ENCODE measurements at places on chromosomes 5 and 9. TPM values are rescaled to one million over a fixed set of nuclear protein-coding genes. Genes with fewer than 3 reads are reported as not detected.

OR2Y1 gene
- total RNA-seq: not detected

- no peak overlapping the region for H3K4me3 ChIP-seq
Measured at GRCh38 chr5:170038241-170038640, 57.9 kb upstream of the INSYN2B start.

DNA sequence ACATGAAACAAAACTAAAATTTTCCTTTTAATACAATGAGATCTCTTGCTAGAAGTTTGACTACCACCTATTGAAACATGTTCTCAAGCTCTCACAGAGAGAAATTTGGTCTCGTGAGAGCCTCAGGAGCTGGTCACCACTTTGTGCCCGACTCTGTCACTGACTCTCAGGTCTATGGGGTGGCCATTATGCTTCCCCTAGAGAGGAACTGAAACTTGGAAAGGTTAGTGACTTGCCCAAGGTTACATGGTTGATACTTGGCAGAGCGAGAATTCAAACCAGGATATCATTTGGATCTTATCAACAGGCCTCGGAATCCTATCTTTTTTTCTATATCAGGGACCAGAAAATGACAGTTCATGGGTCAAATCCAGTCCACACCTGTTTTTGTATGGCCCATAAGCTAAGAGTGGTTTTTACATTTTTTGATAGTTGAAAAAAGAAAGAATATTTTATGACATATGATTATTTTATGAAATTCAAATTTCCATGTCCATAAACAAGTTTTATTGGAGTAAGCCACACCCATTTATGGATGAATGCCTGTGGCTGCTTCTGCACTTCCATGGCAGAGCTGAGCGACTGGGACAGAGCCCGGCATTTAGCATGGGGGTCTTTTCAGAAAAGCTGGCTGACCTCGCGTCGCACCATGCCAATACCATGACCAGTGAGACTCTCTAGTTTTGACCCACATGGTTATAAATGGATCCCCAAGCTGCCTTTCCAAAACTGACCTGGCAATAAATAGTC lies 44.8 kb upstream of the EQTN start:
- no peaks in the 10 kb centered on the region for H3K27me3 ChIP-seq
- no peak overlapping the region for H3K4me3 ChIP-seq
- H3K4me1 ChIP-seq: peaks cover 49% of the 10 kb centered on the region
- no peak for DNase-seq
- no peaks in the 10 kb centered on the region for H3K36me3 ChIP-seq

DNA sequence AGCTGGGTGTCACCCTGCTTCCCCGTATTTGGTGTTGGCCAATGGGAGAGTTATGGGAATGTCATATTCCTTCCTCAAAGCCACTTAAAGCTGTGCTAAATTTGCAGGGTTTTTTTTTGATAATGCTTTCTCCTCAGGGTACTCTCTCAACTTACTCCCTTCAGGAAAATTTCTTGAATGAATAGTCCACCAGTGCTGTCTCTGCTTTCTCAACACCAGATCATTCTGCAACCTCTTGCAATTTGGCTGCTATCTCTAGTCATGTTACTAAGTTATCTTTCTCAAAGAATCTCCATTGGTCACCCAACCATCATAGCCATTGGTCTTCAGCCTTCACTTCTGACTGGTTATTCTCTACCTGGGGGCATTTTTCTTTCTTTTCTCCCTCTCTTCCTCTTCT lies 13.4 kb upstream of the TNFAIP8 start:
- H3K27me3 ChIP-seq: no peaks in the 10 kb centered on the region
- no peak overlapping the region for H3K27ac ChIP-seq
- peaks cover 21% of the 10 kb centered on the region for H3K4me1 ChIP-seq
- no peaks in the 10 kb centered on the region for H3K36me3 ChIP-seq
- no peak for DNase-seq

DNA sequence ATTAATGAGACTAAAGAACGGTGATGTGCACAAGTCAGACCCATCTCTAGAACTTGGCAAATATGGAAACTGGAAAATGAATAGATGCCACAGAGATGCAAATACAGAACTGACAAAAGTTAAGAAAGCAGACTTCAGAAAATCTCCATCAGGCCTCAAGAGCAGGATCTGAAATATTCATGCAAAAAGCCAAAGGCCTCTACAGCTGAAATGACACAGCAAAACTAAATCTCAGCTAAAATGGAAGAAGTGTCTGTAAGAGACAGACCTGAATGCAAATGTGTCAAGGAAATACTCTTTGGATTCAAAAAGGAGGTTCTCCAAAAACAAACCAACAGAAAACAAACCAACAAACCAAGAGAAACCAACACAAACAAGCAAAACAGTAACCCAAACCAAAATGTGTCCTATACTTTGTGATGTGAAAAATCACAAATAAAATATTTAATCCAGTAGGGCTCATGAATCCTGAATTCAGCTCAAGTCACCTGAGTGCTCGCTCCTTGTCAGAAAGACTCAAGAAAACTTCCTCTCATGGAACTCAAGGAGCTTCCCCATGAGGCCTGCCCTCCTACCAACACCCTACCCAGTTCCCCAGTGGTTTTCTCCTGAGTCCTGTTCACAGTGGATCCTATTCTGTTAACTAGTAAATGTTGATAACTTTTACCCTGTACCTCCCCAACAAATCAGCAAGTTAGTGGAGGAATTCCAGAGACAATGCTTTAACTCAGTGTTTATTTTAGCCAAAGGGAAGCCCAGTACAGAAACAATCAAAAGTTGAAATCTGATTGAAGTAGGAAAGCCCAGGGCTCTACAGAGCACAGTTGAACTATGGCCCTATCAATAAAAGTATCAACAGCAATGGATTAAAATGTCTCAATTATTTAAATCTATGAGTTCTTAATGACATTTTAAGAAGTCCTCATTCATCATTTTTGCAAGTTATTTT lies 14.6 kb downstream of the MRPS27 start:
- H3K4me3 ChIP-seq: no peak overlapping the region
- DNase-seq: no peak
- H3K36me3 ChIP-seq: no peaks in the 10 kb centered on the region
- peaks cover 8% of the 10 kb centered on the region for H3K4me1 ChIP-seq
- H3K27me3 ChIP-seq: no peaks in the 10 kb centered on the region
- peak overlapping the region; percentile 7 for H3K27ac ChIP-seq

DMRT3 gene
- 26.1 TPM for total RNA-seq

GABRA1 gene
- not detected for total RNA-seq

DNA sequence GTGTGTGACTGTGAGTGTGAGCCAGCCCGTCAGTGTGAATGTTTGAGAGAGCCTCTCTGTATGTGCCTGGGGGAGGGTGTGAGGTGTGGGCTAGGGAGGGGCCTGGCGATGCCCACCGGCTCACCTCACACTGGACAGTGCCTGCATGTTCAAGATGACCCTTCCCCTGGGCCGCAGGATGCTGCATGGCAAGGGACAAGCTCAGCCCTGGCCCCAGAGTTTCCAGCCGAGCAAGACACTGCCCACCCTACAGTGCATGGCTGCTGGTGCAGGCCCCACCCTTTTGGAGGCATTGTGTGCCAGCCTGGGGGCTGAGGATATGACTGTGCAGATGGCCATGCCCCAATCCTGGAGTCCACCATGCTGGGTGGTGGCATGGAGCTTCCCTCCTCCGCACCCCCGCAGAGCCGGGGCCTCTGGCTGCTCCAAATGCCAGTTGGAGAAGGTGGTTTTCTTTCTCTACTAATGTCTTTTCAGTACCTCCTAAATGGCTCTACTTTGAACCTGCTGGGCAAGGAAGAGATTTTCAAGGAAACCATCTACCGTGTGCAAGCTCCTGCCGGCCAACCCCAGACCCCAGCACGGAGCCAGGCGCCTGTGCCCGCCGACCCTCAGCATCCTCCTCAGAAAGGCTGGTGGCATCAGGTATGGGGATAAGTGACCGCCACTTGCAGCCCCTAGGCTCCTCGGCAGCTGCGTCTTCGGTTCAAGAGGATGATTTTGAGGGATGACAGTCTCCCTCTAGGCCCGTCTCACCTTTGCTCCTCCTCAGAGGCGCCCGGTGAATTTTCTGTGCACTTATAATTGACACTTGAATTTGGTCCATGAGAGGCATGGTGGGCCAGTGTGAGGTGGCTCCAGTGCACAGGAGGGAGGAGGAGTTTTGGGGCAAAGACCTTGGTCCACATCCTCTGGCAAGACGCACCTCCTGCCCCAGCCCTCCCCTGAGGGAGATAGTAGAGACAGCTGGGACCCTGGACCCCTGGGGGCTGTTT lies 27.7 kb downstream of the FGD3 start:
- H3K36me3 ChIP-seq: no peaks in the 10 kb centered on the region
- H3K4me3 ChIP-seq: no peak overlapping the region
- no peak for DNase-seq
- H3K27me3 ChIP-seq: no peaks in the 10 kb centered on the region
- peaks cover 55% of the 10 kb centered on the region for H3K4me1 ChIP-seq
- H3K27ac ChIP-seq: peak overlapping the region; percentile 83

SLC6A7 gene
- not detected for total RNA-seq

- H3K27ac ChIP-seq: no peak overlapping the region
- no peaks in the 10 kb centered on the region for H3K27me3 ChIP-seq
- H3K4me3 ChIP-seq: no peak overlapping the region
Measured at GRCh38 chr5:396531-396961, 46.4 kb upstream of the EXOC3 start.

GRCh38 chr9:16426716-16427115 lies 443.8 kb downstream of the BNC2 start:
- DNase-seq: no peak
- H3K27ac ChIP-seq: no peak overlapping the region
- H3K4me3 ChIP-seq: no peak overlapping the region
- H3K36me3 ChIP-seq: no peaks in the 10 kb centered on the region
- no peaks in the 10 kb centered on the region for H3K4me1 ChIP-seq
- H3K27me3 ChIP-seq: no peaks in the 10 kb centered on the region

DNA sequence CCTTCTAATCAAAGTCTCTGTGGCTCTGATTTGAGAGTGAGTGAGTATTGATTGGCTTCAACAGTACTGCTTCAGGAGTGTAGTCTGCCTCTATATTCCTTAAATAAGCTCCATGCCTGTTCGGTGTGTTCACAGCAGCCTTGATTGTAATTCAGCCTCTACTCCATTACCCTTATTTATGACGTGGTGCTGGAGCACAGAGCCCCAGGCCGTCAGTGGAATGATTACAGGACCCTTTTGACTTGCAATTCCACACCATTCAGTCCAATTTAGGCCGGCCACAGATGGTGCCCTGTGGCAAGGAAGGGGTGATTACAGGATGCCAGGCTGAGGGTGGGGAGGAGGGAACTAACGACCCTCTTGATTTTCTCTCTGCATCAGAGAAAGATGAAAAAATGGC lies 110.3 kb downstream of the ASTN2 start:
- H3K27me3 ChIP-seq: no peaks in the 10 kb centered on the region
- H3K4me3 ChIP-seq: no peak overlapping the region
- H3K4me1 ChIP-seq: no peaks in the 10 kb centered on the region
- no peak overlapping the region for H3K27ac ChIP-seq
- DNase-seq: no peak

DNA sequence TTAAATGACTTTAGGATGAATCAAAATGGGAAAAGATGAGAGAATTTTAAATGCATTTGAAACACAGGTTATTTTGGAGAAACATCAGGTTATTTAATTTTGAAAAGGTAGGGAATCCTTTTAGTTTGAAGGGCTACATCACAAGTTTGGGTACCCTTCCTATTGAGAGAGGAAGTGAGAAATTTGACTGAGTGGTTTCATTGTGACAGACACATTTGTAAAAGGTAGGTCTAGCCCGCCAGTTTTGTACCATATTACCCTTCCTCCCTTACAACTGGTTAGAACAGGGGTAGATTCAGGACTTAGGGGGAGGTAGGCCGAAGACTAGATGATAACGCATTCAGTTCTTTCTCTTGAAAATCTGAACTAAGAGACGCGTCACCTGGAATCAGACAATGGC lies 464.2 kb downstream of the EBF1 start:
- H3K27me3 ChIP-seq: no peaks in the 10 kb centered on the region
- H3K27ac ChIP-seq: no peak overlapping the region
- no peaks in the 10 kb centered on the region for H3K4me1 ChIP-seq
- no peak overlapping the region for H3K4me3 ChIP-seq
- DNase-seq: no peak

GRCh38 chr9:127174386-127175318 lies 52.2 kb upstream of the ANGPTL2 start:
- DNase-seq: no peak
- no peaks in the 10 kb centered on the region for H3K27me3 ChIP-seq
- H3K27ac ChIP-seq: no peak overlapping the region
- no peaks in the 10 kb centered on the region for H3K36me3 ChIP-seq
- H3K4me3 ChIP-seq: no peak overlapping the region

- no peak overlapping the region for H3K27ac ChIP-seq
- H3K27me3 ChIP-seq: no peaks in the 10 kb centered on the region
- no peaks in the 10 kb centered on the region for H3K4me1 ChIP-seq
Measured at GRCh38 chr5:95564450-95564849, 9.5 kb downstream of the ARSK start.

GRCh38 chr5:170418736-170419135 lies 29.6 kb upstream of the KCNMB1 start:
- no peak overlapping the region for H3K4me3 ChIP-seq
- no peaks in the 10 kb centered on the region for H3K4me1 ChIP-seq
- H3K27ac ChIP-seq: no peak overlapping the region
- H3K27me3 ChIP-seq: no peaks in the 10 kb centered on the region

DNA sequence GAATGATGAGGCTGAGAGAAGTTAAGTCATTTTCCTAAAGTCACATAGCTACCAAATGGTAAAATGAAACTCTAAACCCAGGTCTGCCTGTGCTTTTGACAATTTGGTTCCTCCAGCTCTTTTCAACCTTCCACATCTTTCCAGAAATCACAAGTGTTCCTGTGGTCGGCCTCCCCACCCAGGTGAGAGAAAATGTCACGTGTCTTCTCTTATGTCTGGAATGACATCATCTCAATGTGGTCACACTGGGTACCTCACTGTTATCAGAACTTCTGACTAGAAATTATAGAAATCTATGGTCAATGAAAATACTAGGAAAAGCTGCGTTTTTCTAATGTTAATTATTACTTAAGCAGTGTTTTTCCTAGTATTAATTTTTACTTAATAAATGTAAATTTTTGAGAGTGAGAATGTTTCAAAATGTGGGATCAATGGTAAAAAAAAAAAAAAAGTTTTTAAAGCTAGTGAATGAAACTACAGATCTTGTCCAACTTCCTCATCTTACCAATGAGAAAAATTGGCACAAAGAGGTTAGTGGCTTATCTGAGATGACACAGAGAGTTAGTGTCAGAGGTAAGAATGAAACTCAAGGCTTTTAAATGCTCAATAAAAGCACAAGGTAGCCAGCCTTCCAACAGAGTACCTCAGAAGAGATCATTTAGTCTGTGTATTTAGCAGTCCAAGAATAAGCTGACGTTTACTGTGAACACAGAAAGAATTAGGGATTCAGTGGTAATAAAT lies 228.7 kb upstream of the NR4A3 start:
- H3K36me3 ChIP-seq: no peaks in the 10 kb centered on the region
- H3K27me3 ChIP-seq: no peaks in the 10 kb centered on the region
- DNase-seq: no peak
- no peaks in the 10 kb centered on the region for H3K4me1 ChIP-seq

IL3 gene
- not detected for total RNA-seq

BTNL8 gene
- 7.1 TPM for total RNA-seq
